ENCODE measurements at places on chromosomes 7 and 10.

GRCh38 chr10:79051766-79052165 is 17.0 kb upstream of the ZMIZ1 start:
- no peak for DNase-seq

GRCh38 chr10:25999295-25999981 is 65.4 kb downstream of the MYO3A start:
- no peak for DNase-seq

- DNase-seq, result no peak
Measured at GRCh38 chr10:15201589-15202300, 33.3 kb upstream of the NMT2 start.

DNA sequence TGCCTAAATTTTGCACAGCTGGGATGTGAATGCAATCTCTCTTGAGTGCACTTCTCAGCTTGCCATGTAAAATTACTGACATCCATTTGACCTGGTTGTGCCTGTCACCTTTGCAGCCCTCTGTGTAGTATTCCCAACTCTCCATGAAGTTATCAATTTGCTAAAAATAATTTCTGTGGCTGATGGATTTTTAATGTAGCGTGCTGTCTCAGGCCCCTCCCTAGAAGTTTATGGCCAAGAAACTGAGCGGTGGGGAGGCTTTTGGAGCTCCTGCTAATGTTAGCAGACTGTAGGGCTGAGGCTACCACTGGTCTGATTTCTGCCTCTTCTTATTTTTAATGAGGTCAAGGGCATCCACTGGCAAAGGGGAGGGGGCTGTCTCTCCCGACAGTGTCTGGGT is 577.0 kb upstream of the DPP6 start:
- DNase-seq, result no peak

DNA sequence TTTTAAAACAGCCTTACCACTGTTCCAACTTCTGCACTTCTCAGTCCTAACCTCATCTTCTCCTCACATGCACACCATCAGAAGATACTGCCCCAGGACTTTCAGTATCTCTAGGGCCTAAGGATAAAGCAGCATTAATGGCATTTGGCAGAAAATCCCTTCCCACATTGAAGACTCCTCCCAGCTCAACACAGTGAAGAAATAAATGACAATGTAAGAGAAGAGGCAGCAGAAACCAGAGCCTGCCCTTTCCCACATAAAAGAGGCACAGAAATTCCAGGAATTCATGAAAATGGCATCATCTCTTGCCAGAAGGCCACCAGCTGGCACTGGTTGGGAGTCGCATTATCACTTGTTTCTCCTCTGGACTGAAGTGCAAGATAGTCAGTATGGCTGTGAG is 3.7 kb downstream of the GCC1 start:
- DNase-seq, result no peak

DNA sequence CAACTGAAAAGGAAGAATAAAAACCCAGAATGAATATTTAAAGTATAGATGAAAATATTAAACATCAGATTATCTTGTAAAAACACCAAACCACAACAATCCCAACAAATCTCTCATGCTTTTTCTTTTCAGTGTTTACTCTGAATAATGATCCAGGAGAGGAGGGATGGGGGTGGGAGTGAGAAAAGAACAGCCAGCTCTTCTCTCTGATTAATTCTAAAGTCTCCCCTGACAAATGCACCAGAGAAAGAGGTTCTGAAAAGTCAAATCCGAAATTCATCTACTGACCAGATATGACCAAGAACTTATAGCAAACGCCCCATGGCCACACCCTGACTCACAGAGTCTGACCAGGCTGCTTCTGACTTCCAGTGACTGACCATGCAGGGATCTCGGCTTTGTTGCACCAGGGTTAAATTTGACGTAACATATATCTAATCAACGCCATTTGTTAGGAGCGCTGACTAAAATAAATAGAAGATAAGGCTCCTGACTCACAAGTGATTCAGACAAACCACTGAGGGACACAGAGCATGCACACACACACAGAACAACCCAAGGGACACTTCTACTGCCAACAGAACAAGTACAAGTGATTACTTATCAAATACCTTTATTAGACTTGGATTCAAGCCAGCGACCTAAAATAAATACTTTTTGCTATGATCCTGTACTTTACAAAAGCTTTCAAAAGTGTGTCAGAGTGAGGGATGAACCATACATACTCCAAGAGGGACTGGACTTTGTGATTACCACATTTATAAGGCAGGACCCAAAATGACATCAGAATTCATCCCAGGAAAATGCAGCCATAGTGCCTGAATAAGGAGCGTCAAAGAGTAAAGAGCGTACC is 9.3 kb upstream of the SPOCK2 start:
- DNase-seq, result no peak

DNA sequence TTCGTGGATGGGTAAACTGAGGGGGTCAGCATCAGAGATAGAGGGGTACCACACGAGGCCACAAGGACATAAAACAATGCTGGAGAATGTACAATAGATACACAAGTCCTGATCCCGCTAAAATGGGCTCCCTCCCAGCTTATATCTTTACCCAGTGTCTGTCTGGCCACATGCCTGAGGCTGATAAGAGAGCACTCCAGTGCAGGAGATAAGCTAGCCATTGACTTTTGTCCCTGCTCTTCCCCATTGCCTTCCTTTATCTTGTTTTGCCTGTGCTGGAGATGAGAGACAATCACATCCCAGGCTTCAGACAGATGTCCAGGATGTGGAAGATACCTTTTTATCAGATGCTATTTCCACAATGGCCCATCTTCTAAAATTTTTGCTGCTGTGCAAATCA is 6.0 kb downstream of the GAD2 start:
- no peak for DNase-seq

DNA sequence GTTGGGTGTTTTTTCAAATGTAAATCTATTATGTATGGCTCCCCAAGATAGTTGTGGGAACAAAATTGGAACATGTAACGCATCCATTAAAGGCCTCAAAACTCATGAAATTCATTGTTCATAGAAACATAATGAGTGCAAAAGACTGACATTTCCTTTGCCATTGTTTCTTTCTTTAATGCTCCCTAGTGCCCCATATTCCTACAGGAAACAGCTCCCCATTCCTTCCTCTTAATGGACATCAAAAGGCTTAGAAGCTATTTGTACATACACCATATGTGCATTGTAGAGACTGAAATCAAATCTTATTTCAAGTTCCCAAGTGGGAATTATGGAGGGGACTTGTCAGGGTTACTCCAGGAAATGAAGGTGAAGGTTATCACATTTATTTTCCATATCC is 139.1 kb downstream of the AHR start:
- DNase-seq, result no peak

GRCh38 chr7:34133983-34134782 is 228.8 kb downstream of the BMPER start:
- no peak for DNase-seq

DNA sequence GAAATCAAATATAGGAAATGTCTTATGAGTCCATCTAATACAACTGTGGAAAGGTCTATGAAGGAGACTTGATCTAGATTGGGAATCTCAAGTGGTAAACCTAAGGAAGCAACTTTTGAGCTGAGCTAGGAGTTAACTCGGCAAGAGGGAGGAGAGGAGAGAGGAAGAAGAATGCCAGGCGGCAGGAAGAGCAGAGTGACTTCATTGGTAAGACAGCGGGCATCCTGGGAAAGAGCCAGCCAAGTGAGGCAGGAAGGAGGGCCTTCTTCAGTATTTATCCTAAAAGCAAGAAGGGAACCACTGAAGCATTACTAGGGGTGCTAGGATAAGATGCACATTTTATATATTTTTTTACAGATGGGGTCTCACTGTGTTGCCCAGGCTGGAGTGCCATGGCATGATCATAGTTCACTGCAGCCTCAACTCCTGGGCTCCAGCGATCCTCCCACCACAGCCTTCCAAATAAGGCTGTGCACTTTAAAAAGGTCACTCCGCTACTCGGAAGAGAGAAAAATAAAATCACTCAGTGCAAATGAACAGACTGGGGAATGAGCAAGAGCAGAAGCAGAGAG is 2.0 kb downstream of the BCL7B start:
- no peak for DNase-seq
